ENCODE measurements at places on chromosomes 11 and 22.

DNA sequence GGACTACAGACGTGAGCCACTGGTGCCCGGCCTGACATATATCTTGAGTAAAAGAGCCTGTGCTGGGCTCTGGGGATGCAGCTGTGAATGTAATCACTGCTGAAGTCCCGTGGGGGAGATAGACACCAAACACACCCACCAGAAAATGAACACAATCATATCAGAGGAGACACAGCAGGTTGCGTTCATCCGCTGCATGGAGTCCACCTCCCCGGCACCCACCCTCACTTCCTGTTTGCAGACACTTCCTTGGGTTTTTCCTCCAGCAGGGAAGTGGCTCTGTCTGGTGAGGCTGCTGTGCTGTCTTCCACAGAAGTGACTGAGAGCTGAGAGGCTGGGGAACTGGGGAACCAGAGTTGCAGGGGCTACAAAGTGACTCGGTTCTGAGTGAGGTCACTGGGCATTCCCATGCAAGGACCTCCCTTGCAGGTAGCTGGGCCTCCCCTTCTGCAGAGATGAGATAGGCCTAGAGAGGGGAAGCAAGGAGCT lies 7.2 kb downstream of the MICALL1 start:
- DNase-seq: no peak

DNA sequence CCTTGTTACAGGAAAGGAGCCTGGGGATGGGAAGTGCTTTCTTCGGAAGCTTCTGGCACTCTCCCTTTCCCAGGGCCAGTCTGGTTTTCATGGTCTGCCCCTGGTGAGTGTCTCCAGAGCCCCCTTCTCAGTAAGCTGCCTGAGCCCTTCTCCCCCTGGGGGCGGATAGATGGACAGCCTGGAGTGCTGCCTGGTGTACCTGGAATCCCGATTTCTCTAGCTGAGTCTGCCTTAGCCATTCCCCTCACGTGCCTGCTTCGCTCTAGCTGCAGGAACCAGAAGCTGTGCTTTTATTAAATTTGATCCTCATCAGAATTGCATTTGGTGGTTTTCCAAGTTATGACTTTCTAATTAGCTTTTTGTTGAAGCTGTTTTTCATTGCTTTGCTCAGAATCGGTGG lies 152.9 kb upstream of the NAV2 start:
- DNase-seq: no peak

GRCh38 chr11:65448074-65448417 lies 25.4 kb downstream of the NEAT1 start:
- DNase-seq: no peak

DNA sequence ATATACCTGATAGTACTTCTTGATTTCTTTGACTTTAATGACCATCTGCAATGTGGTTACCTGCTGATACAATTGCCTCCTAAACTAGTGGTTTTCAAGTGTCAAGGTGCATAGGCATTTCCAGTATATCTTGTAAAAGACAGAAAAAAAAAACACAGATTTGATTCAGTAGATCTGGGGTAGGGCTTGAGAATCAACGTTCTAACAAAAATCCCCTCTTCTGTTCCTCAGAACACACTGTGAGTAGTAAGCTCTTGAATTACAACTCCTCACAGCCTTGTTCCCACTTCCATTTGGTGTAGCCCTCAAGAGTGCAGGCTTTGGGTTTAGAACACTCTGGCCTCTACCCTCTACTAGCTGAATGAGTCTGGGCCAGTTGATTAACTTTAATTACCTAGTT lies 78.0 kb upstream of the CTSC start:
- DNase-seq: no peak

DNA sequence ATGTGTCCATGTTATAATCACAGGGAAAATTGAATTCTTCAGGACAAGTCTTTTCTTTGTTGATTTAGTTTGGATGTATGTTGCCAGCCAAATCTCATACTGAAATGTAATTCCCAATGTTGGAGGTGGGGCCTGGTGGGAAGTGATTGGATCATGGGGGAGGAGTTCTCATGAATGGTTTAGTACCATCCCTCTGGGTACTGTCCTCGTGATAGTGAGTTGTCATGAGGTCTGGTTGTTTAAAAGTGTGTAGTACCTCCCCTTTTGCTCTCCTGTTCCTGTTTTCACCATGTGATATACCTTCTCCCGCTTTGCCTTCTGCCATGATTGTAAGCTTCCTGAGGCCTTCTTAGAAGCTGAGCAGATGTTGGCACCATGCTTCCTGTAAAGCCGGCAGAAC lies 100.3 kb downstream of the CCDC81 start:
- DNase-seq: no peak

DNA sequence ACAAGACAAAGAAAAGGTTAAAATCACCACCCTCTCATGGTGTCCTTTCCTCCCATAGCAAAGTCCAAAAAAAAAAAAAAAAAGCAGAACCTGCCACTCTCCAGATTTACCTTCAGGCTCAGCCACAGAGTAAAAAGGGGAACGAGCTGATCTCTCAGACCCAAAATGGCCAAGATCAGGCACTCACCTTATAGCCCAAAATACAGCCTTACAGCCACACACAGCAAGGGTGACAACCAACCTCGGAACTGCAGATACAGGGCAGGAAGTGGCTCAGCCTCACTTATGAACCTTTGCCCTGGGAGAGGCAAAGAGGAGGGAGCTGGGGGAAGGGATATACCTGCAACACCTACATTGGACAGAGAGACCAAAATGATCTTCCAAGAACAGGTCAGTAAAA lies 4.5 kb downstream of the FHIP1B start:
- DNase-seq: no peak

DNA sequence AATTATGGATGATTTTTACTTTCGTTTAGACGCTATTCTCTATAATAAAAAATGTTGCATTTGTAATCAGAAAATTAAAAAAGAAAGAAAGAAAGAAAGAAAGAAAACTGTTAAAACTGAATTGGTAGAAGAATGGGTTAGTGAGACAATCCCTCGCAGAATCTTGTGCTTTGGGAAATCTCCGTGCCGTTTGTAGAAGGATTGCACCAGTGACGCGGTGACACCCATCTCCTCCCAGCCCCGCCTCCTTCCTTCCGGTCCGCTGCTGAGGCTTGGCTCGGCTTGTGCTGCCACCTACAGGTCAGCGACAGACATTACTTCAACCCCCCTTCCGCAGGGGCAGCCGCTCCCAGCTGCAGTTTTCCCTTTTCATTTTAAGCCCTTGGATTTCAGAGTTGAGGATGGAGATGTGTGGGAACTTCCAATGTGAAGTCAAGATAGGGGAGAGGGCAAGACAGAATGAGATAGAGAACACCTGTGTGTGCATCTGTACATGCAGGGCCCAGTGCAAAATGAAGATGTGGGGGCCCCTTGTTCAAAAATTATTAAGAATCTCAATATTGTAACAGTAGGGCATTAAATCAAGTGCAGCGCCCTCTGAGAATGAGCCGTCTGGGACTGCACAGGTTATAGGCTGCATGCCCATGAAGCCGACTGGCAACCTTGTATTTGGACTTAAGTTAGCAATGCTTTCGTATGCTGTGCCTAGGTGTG lies 41.1 kb downstream of the TST start:
- DNase-seq: peak; percentile 84

DNA sequence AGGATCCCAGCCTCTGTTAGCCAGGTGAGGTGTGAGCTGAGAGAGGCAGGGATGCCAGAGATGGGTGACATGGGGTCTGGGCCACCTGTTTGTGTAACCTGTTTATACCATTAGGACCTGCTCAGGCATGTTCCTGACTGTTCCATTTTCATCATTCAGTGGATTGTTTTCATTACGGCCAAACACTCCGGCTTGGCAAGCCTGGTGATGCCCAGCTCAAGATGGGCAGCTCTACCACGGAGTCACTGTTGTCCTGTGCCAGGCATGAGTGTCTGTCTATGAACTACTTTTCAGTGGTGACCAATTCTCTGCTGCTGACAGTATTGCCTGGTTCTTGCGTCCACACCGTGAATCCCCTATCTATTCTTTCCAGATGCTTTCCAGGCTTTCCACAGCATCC lies 71.5 kb upstream of the SLC22A12 start:
- no peak for DNase-seq

DNA sequence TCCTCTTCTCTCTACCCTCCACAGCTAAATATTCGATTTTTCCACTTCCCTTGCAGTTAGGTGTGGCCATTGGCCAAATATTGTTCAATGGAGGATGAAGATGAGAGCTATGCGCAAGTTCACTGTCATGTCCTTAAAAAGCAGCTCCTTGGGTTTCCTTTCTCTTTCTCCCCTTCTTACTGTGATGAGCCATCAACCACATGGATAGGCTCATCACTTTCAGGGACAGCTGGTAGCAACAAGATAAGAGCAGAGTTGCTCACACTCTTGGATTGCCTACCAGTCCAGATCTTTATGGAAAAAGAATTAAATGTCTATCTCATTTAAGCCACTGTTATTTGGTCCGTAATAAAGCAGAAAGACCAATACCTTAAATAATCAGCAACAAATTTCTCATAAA lies 377.0 kb downstream of the DDX10 start:
- no peak for DNase-seq
